ENCODE measurements at places on chromosomes 2 and 18.

GRCh38 chr2:196677404-196677803 is 37.9 kb downstream of the CCDC150 start:
- no peak for DNase-seq

DNA sequence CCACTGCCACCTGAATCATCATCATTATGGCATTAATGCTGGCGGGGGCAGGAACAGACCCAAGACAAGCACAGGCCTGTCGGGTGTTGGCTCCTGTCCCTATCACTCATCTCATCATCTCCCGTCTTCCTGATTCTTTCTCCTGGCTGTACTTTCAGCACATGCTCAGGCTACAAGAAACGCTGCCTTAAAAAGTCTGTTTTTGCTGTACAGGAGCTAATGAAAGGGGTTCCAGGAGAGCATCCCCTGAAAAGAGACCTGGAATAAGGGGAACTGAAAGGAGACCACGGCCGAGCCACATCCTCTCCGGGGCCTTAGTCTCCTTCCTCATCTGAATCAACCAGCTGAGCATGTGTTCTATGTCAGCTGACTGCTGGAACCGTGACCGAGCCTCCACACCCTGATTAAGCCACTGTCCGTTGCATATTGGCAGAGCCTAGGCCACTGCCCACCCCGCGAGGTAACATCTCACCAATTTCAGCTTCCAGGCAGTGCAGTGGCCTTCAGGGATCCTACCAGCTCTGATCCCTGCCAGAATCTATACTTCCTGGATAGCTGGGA is 62.6 kb downstream of the DNMT3A start:
- DNase-seq: no peak

DNA sequence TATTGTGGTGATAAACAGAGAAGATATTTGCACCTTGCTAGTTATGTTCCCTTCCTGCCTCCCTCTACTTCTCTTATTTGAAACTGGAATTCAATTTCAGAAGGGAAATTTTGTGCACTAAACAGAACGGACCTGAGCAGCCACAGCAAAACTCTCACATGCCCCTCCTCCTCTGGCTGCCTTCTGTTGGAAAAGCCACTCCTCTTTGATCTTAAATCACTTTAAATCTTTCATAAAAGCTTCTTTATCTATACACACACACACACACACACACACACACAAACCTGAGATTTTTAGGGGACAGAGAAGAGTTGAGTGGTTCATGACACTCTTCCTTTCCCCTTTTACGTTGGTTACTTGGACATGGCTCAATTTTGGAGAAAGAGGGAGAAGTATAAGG is 5.6 kb downstream of the TBR1 start:
- no peak for DNase-seq

DNA sequence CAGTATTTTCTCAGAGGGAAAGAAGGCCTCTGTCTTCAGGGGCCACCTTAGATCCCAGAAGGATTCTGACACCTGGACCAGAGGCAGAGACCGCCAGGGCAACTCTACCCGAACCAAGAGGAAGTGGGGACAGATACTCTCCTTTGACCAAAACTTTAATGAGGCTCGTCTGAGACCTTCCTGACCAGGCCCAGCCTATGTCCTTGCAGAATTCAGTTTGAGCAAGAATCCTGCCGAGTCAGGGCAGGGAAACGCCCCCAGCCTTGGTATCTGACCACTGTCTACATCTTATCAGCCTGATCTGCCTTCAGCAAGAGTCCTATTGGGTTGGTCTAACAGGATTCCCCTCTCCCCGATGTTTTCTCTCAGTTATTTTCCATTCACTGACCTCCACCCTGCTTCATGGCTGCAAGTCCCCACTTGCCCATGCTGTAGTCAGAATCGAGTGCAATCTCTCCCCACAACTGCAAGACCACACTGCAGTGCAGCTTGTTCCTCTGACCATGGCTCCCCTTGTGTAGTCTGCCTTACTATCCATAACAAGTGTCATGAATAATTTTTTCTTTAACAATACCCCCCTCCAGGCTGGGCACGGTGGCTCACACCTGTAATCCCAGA is 95.0 kb downstream of the MSH2 start:
- no peak for DNase-seq

- no peak for DNase-seq
Observed at GRCh38 chr2:226788064-226788463, 11.6 kb downstream of the IRS1 start.

GRCh38 chr18:7303316-7304060 is 72.6 kb downstream of the LRRC30 start:
- no peak for DNase-seq

GRCh38 chr2:215272918-215273317 is 38.9 kb upstream of the ATIC start:
- DNase-seq: no peak

DNA sequence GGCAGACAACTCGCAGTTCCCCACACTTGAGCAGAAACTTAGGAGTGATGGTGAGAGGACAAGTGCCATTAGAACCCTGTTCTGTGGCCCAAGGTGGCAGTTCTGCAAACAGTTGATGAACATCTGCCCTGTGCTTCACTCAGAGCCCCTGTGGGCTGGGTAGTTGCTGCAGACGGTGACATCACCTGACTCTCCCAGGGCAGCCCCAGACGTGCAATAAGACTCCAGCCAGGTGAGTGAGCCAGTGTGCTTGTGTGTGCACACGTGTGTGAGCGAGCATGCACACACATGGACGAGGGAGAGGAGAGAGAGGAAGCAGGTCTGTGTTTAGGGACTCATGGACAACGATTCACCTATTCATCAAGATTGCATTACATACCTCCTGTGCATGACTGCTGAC is 136.0 kb upstream of the GLI2 start:
- no peak for DNase-seq

DNA sequence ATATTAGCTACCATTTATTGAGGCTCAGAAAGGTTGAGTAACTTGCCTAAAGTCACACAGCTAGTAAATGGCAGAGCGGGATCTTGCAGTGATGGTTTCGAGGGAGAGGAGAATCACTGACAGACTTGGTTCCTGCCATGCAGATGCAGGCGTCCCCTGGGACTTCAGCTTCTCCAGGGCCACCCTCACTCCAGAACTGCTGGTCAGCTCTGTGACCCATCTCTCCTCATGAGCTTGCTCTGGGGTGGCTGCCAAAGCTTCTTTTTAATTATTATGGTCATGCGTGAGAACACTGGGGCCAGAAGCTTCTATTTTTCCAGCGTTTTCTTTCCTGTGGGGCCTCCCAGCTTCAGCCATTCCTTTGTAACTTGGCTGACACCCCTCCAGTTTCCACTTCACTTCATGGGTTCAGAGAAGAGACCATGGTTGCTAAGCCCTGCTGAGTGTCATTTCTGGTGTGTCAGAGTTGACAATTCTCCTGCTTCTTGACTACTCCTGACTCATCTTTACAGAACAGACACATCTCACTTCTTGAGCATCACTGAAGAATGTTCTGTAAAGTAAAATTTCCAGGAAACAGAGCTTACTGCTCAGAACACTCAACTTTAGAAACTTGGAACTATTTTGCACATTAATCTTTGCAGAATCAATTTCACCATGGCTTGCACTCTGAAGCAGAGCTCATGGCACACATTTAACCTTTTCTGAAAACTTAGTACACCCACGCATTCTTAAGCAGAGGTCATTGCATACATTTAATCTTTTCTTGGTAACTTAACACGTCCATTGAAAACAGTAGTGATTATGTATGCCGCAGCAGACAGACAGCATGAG is 70.4 kb downstream of the IL1R2 start:
- DNase-seq: no peak

- DNase-seq: no peak
Observed at GRCh38 chr2:212940816-212941215, 210.6 kb downstream of the IKZF2 start.

DNA sequence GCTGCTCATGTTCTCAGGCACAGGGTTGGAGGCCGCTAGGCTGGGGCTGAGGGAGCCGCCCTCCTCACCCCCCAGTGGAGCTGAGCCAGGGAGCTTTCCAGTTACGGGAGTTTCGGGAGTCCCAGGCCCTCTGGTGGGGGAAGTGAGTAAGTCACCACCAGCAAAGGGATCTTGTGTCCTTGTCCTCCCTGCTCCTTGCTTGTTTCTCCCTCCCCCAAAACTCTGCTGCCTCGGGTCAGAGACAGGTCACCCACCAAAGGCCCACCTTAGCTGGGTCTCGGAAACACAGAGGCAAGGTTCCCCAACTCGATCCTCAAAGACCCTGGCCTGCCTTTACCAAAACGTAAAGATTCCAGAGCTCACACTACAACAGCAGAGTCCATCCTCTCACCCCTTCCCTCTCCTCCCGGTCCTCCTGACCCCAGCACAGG is 60.5 kb upstream of the POMC start:
- DNase-seq: no peak

- DNase-seq: no peak
Observed at GRCh38 chr2:10900216-10901109, 11.3 kb upstream of the KCNF1 start.

DNA sequence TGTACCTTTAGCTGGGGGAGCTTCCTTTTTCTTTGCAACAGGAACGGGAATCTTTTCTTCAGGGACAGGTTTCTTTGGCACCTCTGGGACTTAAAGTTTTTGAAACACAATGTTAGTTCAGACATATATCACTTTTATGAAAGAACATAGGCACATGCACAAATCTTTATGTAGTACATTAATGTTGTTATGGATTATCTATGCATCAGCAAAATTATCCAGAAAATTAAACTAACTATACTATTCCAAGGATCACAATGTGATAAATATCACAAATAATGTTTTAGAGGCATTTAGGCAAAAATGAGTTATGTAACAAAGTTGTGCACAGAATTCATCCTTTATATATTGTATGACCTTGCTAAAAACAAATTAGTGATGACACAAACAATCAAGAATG is 117.4 kb downstream of the TTN start:
- DNase-seq: no peak

DNA sequence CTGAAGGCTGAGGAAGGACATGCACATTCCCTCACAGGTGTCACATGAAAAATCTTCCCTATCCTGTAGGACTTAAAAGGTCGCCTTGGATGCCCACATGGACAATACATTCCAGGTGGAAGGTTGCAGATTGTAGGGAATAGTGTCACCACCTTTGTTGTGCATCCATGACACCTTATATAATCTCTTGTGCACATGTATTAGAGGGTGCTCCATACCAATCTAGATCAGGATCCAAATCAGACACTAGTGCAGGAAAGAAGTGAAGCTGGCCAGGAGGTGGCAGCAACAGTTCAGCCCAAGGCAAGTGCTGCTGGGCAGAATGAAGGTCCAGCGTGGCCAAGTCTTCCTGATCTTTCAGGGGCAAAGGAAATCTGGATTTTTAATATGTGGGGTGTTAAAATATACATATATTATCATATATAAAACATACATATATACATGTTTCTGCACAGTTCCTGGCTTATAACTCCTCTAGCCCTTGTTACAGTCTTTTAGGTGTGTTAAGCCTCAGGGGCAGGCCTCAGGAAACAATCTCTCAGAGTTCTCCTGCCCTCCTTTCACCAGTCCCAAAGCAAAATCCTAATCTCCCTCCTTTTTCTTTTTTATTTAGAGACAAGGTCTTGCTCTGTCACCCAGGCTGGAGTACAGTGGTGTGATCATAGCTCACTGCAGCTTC is 16.6 kb downstream of the NIF3L1 start:
- DNase-seq: no peak

GRCh38 chr2:111702119-111702803 is 181.7 kb downstream of the ANAPC1 start:
- DNase-seq: no peak

- DNase-seq: no peak
Observed at GRCh38 chr2:204329016-204329415, 216.3 kb upstream of the PARD3B start.

GRCh38 chr2:160522951-160523710 is 29.5 kb upstream of the RBMS1 start:
- no peak for DNase-seq

DNA sequence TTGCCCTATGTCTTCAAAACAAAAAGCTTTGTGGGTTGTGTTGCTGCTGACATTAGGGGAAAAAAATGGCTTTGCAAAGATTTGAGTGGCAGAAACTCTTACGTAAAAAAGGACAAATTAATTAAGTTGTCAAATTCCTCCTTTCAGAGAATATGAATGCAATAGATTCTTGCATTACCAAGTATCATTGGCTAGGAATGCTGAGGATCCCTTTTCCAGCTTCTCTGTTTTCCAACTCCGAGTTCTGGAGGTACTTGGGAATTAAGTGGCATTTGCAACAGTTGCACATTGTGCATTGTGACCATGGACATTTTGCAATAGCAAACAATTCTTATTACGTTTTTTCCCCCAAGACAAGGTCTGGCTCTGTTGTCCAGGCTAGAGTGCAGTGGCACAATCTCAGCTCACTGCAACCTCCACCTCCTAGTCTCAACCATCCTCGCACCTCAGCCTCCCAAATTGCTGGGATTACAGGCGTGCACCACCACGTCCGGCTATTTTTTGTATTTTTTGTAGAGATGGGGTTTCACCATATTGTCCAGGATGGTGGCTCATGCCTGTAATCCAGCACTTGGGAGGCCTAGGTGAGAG is 29.9 kb upstream of the PPP1CB start:
- DNase-seq: no peak

DNA sequence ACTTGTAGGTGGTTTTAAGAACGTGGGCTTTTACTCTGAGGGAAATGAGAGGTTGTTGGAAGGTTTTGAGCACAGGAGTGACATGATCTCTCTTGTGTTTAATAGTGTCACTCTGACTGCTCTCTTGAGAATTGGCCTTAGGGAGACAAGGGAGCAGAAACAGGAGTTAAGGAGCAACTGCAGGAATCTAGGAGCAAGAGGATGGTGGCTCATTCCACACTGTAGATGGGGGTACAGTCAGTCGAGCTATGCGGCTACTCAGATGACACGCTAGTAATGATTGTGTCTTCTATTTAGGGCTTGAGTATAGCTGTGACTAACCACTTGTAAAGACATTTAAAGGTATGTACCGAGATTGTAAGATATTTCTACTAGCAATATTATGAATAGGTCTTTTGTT is 87.4 kb downstream of the RPRM start:
- DNase-seq: no peak

DNA sequence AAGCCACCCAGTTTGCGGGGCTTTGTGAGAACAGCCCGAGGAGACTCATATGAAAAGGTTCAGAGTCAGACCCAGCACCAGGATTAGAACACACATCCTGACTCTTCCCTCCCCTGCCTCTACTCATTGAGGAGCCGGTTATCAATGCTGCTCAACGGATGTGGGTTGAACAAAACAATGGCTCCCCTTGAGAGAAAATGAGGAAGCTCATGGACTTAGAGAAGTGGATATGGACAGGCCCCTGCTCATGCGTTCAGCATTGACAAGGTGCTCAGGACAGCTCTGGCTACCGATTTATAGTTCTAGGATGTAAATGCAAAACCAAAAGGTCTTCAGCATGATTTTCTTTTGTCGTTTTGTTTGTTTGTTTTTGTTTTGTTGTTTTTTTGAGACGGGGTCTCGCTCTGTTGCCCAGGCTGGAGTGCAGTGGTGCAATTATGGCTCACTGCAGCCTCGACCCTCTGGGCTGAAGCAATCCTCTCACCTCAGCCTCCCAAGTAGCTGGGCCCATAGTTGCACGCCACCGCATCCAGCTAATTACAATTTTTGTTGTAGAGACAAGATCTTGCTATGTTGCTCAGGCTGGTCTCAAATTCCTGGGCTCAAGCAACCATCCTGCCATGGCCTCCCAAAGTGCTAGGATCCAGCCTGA is 32.0 kb upstream of the AGAP1 start:
- DNase-seq: no peak
